ENCODE measurements at places on chromosomes 12 and 14. TPM values are rescaled to one million over a fixed set of nuclear protein-coding genes. Genes with fewer than 3 reads are reported as not detected.

The TNS2 gene
- 3.1 TPM for total RNA-seq

DNA sequence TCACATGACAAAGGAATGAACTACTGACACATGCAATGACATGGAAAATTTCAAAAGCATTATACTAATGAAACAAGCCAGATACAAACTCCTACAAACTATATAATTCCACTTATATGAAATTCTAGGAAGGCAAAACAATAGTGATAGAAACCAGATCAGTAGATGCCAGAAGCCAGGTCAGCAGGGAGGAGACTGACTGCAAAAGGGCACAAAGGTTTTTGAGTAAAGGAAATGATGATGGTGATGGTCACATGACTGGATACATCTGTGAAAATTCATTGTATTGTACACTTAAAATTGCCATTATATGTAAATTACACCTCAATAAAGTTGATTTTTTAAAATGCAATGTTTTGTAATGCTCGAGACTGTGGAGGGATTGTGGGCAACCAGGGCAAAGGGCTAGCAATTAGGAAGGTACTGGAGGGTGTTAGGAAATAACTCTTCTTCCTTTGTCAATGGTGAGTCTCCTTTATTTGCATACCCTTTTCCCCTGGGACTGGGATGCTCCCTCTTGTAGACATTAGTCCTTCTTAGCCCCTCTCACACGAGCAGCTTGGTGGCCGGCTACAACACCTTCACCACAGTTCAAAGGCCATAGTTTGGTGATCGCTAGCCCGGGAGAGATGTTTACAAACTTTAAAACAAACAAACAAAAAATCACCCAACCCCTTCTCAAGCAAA is 6.7 kb upstream of the PRPF40B start:
- H3K4me3 ChIP-seq = no peak overlapping the region
- DNase-seq = no peak
- H3K4me1 ChIP-seq = peaks cover 11% of the 10 kb centered on the region
- H3K27me3 ChIP-seq = peaks cover 23% of the 10 kb centered on the region
- no peaks in the 10 kb centered on the region for H3K36me3 ChIP-seq
- H3K27ac ChIP-seq = no peak overlapping the region

DNA sequence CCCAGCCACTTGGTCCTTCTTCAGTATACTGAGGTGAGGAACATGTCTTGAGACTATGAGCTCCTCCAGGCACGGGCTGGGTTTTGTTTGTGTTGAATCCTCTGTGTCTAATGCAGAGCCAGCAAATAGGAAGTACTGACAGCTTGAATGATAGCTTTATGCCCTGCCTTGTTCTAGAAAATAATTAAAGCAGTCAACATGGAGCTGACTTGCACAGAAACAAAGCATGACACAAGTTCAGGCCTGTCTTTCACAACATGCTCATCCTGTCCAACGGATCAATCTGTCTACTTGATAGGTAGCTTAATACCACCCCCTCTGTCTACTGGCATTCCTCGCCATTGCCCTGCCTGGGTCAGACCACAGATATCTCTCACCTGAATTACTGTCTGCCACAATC is 140.9 kb downstream of the ESRRB start:
- no peak for DNase-seq
- no peaks in the 10 kb centered on the region for H3K36me3 ChIP-seq
- no peak overlapping the region for H3K4me3 ChIP-seq
- H3K4me1 ChIP-seq = no peaks in the 10 kb centered on the region
- no peak overlapping the region for H3K27ac ChIP-seq

- peaks cover 9% of the 10 kb centered on the region for H3K36me3 ChIP-seq
- DNase-seq = no peak
- no peak overlapping the region for H3K27ac ChIP-seq
- H3K4me3 ChIP-seq = peak overlapping the region; percentile 58
- peaks cover 67% of the 10 kb centered on the region for H3K27me3 ChIP-seq
Measured at GRCh38 chr14:41604721-41605531, 1.8 kb upstream of the LRFN5 start.

DNA sequence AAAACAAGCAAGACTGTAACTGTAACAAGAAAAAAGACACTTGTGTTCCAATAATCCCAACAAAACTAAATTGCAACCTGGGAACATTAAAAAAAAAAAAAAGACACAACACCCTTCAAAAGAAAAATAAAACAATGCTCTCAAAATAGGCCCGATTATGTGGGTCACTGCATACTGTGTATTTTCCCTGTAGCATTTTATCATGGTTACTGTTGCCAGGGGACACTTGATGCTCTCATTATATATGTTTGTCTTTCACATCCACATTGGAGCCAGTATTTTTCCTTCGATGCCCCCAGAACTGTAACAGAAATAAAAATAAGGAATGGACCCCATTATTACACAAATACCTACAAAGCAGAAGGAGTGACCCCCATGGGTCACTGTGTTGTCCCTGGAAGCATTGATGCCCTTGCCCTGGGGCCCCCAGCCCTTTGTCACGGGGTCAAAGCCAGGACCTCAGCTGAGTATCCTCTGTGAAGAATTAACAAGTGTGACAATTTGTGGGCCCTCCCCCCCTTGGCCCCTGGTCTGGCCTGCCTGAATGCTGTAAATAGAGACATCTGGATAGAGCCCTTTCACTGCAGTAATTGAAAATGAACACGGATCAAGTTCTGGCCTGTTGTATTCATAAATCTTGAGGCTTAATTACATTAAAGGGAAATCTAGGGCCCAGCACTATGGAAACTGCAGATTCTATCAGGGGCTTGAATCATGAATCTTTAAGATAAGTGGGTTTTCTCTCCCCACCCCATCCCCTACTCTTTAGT is 72.8 kb downstream of the C12orf42 start:
- DNase-seq = no peak
- H3K36me3 ChIP-seq = no peaks in the 10 kb centered on the region
- H3K27me3 ChIP-seq = no peaks in the 10 kb centered on the region
- H3K27ac ChIP-seq = no peak overlapping the region

Data from T-helper 17 cell (primary cell).